ENCODE measurements at places on chromosomes 5 and 9.

DNA sequence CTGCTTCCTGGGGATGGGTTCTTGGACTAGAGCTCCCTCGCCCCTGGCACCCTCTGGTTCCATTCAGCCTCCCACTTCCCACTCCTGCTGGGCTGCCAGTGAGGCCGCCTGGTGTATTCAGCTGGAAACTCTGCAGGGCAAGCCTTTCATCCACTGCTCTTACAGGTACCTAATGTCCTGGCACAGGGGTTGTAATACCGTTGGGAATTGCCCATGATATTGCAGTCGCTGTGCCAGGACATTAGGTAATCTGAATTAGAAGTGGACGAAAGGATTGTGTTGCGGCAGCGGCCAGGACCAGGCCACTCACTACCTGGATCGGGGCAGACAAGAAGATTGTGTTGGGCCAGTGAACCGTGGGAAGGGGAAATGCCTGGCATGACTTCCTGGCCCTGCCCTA lies 13.1 kb downstream of the TMOD1 start:
- DNase-seq, result no peak

DNA sequence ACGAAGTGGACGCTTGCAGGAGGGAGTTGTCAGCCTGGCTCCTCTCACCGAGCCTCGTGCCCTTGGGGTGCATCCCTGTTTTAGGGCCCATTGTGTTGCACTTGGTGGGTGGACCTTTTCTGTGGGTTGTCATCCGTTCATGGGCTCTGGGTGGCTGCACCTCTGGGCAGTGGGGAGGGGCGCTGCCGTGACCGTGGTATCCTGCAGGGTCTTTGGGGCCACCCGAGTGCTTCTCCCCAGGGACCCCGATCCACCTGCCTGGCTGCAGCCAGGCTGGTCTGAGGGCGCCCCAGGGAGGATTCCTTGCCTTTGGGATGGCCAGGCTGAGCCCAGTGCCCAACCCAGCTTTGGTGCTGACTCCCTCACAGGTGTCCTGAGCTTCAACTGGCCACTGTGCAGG lies 41.0 kb upstream of the UBAC1 start:
- no peak for DNase-seq

- no peak for DNase-seq
Observed at GRCh38 chr5:158952951-158953350, 146.8 kb downstream of the EBF1 start.

- DNase-seq, result peak; percentile 57
Observed at GRCh38 chr5:26482076-26482809, 556.1 kb downstream of the CDH9 start.

DNA sequence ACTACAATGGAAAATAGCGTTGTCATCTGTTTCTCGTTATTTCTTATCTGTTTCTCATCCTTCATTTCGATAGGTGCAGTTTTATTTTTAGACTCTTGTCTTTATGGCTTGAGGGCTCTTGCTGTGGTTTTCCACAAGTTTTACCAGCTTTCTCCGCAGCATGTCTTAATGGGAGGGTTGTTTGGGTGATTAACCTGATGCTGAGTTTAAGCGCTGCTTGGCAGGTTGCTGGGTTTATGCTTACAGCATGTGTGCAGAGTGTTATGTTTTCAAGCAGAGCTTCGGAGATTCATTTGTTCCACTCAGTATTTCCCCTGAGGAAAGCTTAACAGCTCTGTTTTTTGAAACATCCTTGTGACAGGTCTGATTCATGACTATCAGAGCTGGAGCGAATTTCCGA lies 154.0 kb downstream of the SLC12A2 start:
- no peak for DNase-seq

GRCh38 chr9:133535306-133535877 lies 888 bp downstream of the ADAMTSL2 start:
- no peak for DNase-seq

DNA sequence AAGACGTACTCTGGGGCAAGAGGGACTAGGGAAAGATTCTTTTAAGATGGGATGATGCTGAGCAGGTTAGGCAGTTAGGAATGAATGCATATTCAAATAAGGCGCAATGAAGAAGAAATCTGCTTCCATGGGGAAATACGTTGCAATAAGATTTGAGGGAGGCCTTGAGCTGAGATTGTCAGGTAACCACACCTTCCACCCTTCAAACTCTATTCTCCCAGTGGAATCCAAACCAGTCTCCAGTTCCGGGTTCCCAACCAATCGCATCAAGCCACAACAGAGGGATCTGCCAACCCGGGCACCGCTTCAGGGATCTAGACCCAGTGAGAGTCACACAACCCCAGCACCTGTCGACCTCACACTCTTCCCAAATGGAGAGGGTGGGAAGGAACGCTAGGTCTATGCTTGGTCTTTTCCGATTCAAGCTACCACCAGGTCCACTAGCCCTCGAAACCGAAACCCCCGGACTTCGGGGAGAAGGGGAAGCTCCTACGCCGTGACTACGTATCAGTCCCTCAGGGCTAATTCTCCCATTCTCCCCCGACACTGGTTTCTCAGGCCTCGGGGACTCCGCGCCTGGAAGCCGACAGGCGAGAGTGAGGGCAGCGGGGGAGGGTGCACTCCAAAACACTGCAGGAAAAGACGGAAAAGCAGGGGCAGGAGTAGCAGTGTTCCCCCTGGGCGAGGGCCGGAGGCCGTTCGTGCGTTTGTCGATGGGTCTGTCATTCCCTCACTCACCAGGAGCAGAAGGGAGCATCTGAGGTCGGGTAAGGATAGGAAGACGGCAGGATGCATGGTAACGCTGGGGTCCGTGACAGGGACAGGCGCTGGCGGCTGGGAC lies 534 bp downstream of the ERP44 start:
- no peak for DNase-seq

GRCh38 chr9:137989999-137990715 lies 112.6 kb downstream of the CACNA1B start:
- DNase-seq, result no peak

GRCh38 chr5:157245476-157245875 lies 20.4 kb upstream of the CYFIP2 start:
- no peak for DNase-seq

DNA sequence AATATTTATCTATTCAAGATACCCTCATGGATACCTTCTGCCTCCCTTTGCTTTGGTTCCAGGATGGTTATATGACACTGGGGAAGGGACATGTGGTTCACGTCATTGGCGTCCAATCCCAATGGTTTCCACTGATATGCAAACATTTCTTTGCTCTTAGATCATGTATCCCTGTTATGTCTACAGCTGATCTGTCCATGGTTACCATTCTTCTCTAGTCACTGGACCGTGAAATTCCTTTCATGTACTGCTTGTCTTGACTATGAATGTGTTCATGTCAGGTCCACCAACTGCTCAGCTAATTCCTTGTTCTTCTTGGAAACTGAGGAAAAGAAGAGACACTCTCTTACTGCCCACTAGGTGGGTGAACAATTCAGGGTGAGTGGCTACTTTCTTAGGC lies 391.1 kb upstream of the ZNF608 start:
- no peak for DNase-seq

GRCh38 chr9:14899815-14900193 lies 10.4 kb downstream of the FREM1 start:
- no peak for DNase-seq

DNA sequence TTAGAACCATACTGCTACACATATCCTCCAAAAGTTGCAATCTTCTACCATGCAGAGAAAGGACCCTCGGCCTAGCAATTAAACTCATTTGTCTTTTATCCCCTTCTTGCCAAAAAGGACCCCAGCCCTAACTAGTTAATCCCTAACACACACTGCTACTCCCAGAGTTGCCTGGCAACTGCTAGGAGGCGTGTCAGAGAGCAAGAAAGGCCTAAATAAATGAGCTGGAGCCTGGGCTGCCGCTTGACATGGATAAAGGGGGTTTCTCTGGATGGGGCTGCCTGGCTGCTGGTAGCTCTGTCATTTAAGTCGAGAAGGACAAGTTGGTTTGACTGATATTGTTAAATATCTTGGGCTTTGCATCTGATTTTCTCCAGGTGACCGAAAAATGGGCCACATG lies 194.8 kb downstream of the CRB2 start:
- no peak for DNase-seq

- no peak for DNase-seq
Observed at GRCh38 chr9:8725635-8726034, 926.1 kb upstream of the DMAC1 start.

- no peak for DNase-seq
Observed at GRCh38 chr5:36904677-36905076, 28.1 kb downstream of the NIPBL start.

- no peak for DNase-seq
Observed at GRCh38 chr5:102778478-102778877, 23.4 kb downstream of the PAM start.

DNA sequence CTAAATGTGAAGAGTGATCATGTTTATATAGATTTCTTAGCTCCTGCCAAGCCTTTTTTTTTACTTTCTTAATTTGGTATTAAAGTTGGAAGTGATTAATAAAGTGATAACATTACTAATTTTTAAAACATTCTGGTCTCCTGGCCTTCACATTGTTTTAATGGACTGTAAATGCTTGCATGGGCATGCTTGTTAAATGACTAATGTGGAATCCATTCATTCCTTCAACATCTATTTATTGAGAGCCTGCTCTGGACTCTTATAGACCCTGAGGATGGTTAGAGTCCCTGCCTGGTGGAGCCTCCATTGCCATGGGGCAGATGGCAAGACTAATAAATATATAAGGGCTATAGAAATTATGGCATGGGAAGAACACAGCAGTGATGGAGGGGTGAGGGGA lies 103.5 kb downstream of the NTRK2 start:
- no peak for DNase-seq

DNA sequence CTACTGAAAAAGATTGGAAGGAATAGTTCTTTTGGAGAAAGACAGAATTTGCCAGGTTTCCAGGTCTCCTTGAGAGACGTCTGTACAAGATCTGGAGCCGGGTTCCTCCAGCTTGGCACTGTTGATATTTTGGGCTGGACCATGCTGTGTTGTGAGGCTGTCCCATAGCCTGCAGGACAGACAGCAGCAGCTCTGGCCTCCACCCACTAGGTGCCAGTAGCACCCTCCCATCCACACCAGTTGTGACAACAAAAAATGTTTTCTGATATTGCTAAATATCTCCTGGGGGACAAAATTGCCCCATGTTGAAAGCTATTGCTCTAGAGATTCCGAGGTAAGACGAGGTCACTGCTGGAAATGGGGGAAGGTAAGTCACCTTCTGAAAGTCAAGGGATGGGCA lies 287.7 kb upstream of the DAP start:
- DNase-seq, result no peak

DNA sequence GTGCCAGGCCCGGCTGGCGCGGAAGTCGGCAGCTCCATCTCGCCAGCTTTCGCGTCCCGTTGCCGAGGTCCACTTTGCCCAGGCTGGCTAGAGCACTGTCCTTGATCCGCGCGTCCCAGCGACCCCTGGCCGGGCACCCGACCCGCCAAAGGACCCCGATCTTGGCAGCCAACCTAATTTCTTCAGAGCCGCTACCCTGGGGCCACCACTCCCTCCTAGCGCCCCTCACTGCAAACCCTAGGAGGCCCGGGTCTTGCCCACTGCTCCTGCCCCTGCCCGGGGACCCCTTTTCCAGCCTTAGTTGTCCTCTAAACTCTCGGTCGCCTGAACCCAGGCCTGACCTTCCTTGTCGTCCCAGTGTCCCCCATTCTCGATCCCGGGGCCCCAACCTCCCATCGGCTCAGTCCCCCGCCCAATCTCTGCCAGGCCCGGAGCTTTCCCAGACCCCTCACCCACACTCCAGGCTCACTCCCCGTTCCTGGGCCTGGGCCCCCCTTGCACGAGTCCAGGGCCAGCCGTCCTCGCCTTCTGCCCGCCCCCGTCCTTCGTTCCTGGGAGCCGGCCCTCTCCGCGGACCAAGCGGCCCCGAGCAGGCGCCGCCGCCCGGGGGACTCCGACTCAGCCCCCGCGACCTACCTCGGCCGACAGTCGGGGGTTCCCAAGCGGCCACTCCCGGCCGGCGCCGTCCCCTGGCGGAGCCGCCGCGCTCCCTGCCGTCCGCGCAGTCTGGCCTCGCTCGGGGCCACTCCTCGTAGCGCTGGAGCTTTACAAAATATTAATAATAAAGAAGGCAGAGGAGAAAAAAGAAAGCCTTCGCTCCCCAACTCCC lies 701 bp upstream of the LMX1B start:
- no peak for DNase-seq

DNA sequence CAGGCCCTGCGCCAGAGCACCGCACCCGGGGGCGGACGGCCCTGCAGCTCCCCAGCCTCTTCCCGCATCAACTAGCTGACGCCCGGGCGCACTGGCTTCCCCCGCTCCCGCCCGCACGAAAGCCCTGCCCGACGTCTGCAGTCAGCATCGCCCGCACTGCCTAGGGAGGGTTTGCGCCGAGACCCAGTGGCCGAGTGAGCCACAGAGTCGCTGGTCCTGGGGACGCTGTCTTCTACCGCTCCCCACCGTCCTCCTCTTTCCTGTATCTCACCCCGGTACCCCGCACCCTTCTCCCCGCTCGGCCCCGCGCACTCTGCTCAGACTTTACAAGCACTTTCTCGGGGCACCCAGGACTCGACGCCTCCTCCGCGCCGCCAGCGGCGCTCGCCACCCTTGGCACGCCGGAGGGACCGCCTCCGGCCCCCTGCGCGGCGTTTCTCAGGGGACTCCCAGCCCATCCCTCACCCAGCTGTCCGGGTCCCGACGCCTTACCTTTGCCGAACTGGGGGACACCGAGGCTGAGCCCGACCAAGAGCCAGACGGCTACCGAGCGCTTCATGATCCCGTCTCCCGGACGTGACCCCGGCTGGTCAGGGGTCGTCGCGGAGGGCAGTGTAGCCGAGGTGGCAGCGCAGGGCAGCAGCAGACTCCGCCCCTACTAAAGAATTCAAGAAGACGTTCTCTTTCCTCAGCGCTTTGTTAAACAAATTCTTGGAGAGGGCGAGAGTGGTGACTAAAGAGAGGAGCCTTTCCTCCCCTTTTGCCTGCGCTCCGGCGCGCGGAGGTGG lies 670 bp downstream of the EDIL3 start:
- no peak for DNase-seq

GRCh38 chr5:172841-173251 lies 18.4 kb upstream of the LRRC14B start:
- no peak for DNase-seq

- DNase-seq, result peak; percentile 87
Observed at GRCh38 chr9:112348257-112349007, 15.0 kb upstream of the PTBP3 start.

DNA sequence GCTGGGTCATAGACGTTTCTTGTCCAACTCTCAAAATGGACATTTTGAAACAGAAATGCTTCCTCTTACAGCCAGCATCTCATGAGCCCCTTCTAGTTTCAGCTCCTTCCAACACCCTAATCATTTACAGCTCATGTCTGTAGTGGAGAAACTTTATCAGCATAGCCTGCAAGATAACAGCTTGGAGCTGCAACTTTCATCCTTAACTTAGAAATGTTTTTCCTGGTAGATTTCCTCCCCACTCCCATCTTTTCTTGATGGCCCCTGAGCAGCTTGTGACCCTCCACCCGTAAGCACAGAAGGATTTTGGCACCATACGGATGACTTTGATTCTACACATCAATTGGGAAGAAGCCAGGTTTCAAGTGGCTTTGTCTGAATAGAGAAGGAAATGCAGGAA lies 53.5 kb upstream of the TGFBR1 start:
- DNase-seq, result no peak

- no peak for DNase-seq
Observed at GRCh38 chr5:173662581-173663351, 46.3 kb upstream of the BOD1 start.
